ENCODE measurements at places on chromosomes 7 and 10.

- no peak for DNase-seq
Measured at GRCh38 chr10:1241973-1242935, 186.1 kb downstream of the WDR37 start.

DNA sequence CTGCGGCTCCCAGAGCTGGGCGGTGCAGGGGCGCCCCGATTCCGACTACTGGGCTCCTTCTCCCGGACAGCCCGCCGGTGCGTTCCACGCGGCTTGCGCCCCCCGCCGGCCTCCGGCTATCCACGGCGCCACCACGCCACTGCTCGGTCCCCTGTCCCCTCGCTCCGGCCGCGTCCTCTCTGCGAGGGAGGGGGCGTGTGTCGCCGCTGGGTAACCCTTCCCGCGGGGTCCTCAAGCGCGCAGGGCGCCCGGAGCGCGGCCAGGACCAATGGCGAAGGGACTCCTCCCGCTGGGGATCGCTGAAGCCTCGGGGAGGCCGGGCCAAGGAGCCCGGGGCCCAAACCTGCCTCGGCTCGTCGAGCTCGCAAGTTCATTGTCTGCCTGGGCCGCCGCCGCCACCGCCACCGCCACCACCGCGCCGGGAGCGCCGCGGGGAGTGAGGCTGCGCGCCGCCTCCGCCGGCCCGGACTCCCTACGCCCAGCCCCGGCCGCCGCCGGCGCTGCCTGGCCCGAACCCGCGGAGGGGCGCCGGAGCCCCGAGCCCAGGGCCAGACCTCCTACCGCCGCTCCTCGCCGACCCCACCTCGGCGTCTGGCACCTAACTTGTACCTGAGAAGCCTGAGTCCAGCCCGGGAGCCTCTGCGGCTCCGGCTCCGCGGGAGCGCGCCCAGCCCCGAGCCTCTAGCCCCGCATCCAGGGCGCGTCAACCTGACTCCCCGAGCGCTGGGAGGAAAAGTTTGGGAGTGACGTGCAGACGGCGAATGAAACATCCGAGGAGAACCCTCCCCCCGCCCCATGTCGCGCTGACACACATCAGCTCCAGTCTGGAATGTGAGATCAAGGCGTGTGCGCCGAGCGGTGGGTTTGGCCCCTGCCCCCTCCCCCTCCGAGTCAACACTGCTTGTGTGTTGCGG lies at the start of gene CHST15:
CHST15 (minus strand) TSS at position 739 of the 914 bp plus-strand sequence. CDS start 47,386 bp downstream, outside the sequence.
- no peak for DNase-seq

- DNase-seq: no peak
Measured at GRCh38 chr10:77355844-77356243, 281.8 kb downstream of the KCNMA1 start.

DNA sequence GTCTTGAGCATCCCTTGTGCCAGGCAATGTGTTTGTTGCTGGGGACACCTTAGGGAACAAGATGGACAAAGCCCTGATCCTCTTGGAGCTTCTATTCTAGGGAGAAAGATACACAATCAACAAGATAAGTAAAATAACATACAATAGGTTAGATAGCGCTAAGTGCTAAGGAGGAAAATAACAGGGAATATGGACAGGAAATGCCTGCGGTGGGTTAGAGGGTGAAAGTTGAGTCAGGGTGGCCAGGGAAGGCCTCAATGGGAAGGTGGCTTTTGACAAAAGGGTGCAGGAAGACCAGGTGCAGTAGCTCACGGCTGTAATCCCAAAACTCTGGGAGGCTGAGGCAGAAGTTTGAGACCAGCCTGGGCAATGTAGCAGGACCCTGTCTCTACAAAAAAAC lies 38.3 kb upstream of the MYL10 start:
- no peak for DNase-seq

GRCh38 chr10:69360485-69361302 lies 56.0 kb downstream of the TACR2 start:
- no peak for DNase-seq

DNA sequence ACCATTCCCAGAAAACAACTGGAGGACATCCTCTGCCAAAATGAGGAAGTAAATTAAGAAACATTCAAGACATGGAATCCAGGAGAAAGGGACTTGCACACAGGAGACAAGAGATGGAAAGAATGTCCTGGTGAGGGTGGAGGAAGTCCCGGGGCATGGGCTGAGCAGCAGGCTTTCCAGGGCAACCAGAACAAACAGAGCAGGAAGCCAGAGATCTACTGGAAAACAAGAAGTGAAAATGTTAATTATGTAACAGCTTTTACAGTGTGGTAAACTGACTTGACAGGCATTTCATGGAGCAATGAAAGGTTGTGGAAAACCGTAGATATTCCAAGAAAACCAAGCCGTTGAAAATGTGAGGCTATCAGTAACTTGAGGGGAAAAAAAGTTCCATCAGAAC lies 55.2 kb upstream of the ZNF746 start:
- DNase-seq: no peak

DNA sequence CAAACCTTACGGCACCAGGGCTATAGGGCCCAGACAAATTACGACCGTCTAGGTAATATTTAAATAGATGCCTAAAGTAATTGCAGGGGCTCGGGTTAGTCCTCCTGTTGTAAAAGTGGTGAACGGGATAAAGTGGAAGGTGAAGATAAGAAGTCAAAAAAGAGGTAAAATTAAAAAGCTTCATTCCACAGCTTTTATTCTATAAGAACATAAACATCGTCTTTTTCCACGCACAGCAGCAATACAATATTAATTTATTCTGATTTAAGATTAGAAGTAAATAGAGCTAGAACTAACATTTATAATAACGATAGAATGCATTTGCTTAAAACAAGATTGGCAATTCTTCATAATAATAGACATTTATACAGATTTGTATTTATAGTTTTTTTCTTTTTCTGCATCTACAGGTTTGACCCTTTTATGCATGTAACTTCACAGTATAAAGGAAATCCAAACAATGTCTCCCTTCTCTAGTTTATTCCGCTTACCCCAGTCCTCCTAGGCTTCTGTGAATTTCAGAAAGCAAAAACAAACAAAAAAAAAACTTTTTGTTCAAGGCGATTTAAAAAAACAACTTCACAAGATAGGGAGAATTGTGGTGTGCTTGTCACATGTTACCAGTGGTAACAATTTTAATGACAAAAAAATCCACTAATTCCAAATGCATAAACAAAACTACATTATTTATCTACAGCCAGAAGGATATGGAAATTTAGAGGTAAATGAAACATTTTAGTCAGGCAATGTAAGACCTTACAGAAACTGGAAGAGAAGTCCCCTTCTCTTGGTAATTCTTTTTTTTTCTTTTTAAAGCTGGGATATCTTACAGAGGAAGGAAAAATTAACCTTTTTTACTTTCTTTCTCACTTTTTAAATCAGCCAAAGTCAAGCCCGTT lies 3.4 kb downstream of the HOXA10 start:
- no peak for DNase-seq

GRCh38 chr10:112793202-112793921 lies 156.7 kb upstream of the TCF7L2 start:
- no peak for DNase-seq

DNA sequence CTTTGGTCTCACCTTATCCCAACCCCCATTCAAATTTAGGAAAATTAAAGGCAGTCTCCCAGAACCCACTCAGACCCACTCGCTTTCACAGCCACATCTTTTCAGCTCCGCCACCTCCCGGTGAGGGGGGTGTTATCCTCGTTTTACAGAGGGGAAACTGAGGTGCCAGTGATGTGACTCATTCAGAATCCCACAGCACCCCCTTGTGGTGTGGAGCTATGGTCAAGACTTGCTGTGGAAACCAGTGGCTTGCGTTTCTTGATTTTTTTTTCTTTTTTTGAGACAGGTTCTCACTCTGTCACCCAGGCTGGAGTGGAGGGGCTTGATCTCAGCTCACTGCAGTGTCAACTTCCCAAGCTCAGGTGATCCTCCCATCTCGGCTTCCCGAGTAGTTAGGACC lies 27.6 kb downstream of the SLC35G1 start:
- DNase-seq: no peak

DNA sequence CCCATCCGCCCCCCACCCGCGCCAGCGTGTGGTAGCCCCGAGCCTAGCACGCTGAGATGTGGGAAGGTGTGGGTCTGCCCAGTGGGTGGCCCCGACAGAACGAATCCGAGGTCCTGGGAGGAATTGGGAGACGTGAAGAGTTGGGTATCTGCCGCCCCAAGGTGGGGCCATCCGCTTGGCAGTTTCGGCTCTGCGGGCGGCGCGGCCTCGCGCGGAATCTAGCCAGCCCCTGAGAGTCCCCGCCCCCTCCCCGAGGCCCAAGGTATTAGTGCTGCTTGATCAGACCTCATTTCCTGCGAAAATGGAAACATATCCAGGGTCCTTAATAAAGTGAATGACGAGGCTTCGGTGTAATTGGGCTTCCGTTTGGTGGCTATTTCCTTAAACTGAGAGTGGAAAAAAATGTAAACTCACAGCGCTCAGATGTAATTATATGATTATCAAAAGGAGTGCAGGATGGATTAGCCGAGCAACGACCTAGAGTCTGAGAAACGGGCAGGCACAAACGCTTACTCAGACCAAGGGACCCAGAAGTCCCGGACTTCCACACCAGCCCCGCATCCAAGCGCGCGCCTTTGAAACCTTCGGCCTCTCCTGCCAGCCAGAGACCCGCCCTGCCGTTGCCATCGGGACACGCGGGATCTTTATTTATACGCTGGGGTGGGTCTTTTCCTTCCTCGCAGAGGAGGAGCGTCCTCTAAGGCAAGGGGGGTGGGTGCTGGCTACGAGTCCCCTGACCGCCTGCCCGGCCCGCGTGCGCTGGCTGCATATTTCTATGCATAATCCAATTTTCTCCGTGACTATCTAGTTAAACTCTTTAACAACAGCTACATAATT lies 12.8 kb downstream of the LBX1 start:
- no peak for DNase-seq

- DNase-seq: no peak
Measured at GRCh38 chr10:61961278-61961677, 59.8 kb downstream of the ARID5B start.

DNA sequence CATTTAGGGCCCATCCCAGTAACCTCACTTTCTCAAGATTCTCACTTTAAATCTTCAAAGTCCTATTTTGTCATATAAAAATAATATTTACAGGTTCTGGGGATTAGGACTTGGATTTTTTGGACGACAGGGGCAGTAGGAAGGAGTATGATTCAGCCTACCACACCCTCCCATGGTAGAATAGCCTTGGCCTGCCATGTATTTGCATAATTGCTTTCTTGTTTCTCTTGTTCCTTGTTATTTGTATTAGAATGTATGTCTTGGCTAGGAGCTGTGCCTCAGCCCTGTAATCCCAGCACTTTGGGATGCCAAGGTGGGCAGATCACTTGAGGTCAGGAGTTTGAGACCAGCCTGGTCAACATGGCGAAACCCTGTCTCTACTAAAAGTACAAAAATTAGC lies 92.5 kb downstream of the ELAPOR2 start:
- no peak for DNase-seq

DNA sequence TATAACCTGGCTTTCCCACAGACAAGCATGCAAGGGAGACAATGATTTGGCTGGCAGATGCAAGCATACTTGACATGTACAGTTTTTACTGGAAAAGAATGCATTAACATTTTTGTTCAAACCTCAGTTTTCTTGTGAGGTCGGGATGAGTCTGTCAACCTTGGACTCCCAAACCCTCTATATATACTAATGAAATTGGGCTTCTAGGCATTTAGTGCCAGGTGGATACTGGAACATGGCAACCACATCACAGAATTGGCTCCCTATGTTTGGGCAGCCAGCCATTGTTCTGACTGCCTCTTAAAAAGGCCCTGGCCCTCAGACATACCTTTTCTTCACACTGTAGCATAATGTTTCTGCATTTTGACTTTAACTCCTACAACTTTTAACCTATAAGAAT lies 39.1 kb downstream of the CDK6 start:
- DNase-seq: no peak
